ENCODE measurements at places on chromosomes 6 and 20.

DNA sequence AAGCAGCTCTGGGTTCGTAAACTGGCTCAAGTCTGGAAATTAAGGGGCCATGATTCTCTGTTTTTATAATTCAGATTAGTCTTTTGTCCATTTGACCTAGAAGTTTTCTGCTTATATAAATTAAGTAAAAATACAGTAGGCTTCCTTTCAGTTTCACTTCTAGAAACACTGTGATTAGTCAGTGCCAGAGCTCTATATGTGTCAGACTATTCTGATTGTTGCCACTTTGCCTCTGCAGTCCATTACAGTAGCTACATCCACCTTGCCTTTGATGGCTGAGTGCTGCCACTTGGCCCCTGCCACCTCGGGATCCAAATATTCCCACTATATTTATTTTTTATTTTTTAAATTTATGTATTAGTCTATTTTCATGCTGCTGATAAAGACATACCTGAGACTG is 7.9 kb downstream of the ZC2HC1B start:
- no peak for DNase-seq

DNA sequence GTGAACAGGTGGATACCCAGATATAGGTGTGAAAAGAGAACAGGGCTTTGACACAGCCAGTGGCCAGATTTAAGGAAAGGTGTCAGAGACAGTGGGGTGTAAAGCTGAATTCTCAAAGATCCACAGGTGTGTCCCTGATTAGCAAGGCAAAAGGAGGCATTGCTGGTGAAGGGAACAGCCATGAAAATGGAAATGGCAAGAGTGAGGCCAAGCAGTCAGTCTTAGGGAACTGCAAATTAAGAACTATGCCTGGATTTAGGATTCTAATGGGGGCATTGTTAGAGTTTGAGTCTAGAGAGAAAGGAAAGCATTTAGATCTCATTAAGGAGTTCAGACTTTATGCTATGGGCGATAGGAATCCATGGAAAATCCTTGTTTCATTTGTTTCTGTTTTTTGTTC is 789.2 kb downstream of the MAFB start:
- no peak for DNase-seq

DNA sequence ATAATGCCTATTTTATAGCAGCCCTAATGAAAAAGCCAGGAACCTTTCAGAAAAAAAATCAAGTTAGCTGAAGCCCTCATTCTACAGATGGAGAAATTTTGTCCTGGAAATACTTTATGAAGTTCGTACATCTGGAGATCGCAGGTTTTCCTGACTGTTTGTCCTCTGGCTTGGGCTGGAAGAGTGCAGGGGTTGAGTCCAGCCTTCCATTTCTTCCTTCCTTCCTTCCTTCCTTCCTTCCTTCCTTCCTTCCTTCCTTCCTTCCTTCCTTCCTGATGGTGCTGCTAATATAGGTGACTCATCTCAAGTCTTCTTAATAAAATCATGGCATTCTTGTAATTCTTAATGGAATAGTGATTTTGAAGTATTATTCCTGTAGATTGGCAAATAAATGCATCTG is 227.4 kb downstream of the CLVS2 start:
- no peak for DNase-seq

- DNase-seq: no peak
Measured at GRCh38 chr6:125577124-125577662, 172.2 kb upstream of the HEY2 start.

- DNase-seq: no peak
Measured at GRCh38 chr6:167846997-167847606, 20.4 kb downstream of the AFDN start.
